ENCODE measurements at places on chromosomes 1 and 21.
A peak's percentile ranks its signal among the peaks of the same experiment; 100 is the strongest.

- peak; percentile 25 for DNase-seq
Measured at GRCh38 chr21:29376556-29376955, 77.8 kb downstream of the BACH1 start.

DNA sequence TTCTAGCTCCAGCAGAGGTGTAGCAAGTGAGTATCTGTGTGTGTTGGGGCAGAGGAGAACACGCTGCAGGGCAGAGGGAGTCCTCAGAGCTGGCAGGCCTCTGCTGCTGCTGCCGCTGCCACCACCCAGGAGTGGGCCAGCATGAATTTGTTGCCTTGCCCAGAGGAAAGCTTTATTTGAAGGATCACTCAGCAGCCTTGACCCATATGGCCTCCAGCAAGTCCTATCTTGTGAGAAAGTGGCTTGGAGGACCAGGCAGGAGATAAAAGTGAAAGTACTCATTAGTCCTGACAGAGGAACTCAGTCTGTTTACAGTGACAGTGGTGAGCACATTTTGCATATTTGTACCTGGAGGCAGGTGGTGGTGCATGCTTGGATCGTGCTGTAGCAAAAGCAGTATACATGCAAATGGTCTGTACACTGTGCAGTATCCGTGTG lies 3.1 kb downstream of the TRAF5 start:
- DNase-seq = no peak

- no peak for DNase-seq
Measured at GRCh38 chr1:22971161-22971560, 1.5 kb downstream of the LACTBL1 start.

GRCh38 chr1:85022700-85023099 lies 25.6 kb downstream of the MCOLN3 start:
- no peak for DNase-seq

DNA sequence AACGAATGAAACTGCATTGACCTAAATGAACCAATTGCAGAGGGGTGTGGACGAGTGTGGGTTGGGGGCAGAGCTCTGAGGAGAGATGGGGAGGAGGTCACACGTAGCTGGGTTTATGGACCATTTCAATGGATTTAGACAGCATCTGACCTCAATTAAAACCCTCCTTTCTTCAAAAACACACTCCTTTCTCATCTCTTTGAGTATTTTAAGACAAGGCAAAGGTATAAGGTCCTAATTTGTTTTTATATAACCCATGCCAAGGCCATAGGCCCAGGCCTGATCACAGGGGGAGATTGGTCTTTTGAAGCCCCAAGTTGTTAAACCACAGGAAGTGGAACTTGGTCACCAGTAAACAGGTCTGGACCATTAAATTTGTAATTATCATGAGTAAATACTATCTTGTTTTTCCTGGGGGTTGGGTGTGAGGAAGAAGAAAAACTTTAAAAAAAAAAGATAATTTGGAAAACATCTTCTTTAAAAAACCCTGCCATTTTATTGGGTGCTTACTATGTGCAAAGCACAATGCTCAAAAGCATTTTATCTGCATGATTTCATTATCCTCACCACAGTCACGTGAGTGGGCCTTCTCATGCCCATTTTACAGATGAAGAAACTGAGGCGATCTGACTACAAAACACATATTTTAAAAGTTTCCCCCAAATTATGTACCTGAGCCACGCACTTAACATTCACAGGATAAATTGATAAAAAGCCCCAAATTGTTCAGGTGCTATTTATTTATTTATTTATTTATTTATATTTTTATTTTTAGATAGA lies 8.9 kb upstream of the INAVA start:
- no peak for DNase-seq

- no peak for DNase-seq
Measured at GRCh38 chr1:109500941-109501381, 7.1 kb downstream of the CYB561D1 start.

- no peak for DNase-seq
Measured at GRCh38 chr1:212634252-212634651, 25.7 kb downstream of the ATF3 start.

DNA sequence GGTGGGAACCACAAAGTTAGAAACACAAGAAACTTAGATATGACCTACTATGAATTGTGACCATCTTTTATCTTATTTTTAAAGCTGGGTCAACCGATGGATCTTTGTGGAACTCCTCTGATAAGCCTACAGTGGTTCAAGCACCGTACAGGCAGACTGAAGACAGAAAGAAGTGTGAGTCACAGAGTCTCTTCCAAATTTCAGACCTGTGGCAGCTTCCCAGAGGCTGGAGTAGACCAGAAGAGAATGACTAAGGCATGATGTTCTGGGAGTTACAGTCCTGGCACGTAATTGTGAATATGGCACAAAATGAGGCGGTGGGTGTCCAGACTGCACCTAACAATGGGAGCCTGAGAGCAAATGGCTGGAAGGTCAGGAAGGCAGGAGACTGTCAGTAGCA lies 70.0 kb downstream of the LMO4 start:
- DNase-seq = no peak

DNA sequence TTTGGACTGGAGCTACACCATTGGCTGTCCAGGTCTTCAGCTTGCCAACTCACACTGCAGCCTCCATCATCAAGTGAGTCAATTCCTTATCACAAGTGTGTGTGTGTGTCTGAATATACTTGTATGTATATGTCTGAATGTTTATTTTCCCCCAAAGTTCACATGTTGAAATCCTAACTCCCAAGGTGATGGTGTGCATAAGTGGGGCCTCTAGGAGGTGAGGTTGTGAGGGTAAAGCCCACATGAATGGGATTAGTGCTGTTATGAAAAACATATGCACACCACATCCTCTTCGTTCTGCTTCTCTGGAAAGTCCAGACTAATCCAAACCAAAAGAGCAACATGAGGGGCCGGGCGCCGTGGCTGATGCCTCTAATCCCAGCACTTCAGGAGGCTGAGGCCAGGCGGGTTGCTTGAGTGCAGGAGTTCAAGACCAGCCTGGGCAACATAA lies 48.7 kb upstream of the LBR start:
- DNase-seq = no peak

- DNase-seq = no peak
Measured at GRCh38 chr1:48181669-48182367, 40.7 kb upstream of the SLC5A9 start.

GRCh38 chr1:244409701-244410100 lies 42.0 kb downstream of the ADSS2 start:
- DNase-seq = no peak

DNA sequence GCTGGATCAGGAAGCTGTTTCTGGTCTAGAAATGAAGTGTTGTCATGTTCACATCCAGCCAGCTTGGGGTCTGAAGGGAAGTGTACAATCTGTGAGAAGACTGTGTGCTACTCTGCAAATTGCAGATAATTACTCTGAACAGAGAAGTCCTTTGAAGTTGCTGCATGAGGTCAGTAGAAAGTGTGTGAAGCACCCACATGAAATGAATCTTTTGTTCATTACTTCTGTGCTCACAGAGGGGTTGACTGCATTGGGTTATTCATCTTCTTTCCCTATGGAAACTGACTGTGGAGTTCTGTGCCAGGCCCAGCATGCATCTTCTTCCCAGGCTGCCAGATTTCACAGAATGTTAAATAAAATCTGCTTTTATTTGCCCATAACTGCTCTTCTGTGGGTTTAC lies 47.1 kb downstream of the CTH start:
- no peak for DNase-seq

- peak; percentile 32 for DNase-seq
Measured at GRCh38 chr1:235642011-235642942, 7.3 kb downstream of the GNG4 start.

GRCh38 chr1:229001467-229002011 lies 266.3 kb downstream of the RHOU start:
- no peak for DNase-seq

GRCh38 chr1:189682591-189682990 lies 795.1 kb downstream of the BRINP3 start:
- DNase-seq = no peak

- no peak for DNase-seq
Measured at GRCh38 chr1:225735252-225736149, 42.1 kb upstream of the SRP9 start.

GRCh38 chr21:21664871-21665270 lies 666.7 kb downstream of the NCAM2 start:
- DNase-seq = no peak

DNA sequence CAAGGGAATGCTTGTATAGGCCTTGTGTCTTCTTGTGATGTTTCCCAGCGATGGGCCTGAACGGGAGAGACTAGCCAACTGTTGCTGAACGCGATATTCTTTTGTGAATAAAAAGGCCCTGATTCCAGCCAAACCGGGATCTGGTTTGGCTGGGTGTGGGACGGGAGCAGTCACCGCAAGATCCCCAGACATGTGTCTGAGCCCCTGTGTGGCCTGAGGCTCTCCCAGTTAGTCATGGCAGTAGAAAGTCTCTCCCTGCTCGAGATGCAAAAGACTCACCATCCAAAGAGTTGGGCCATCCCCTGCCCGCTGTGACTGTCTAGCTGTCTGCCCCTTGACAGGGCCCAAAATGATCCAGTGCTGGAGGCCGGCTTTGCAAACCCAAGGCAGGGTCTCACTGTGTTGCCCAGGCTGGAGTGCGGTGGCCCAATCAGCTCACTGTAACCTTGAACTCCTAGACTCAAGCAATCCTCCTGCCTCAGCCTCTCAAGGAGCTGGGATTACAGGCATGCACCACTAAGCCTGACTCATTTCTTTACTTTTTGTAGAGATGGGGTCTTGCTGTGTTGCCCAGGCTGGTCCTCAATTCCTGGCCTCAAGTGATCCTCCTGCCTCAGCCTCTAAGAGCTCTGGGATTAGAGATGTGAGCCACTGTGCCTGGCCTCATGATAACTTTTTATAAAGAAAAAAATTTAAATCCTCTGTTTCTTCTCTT lies 56.4 kb downstream of the KIF26B start:
- DNase-seq = no peak

GRCh38 chr1:36743286-36744005 lies 260.7 kb upstream of the CSF3R start:
- DNase-seq = no peak

All from stimulated activated CD8-positive, alpha-beta memory T cell treated with anti-CD3 and anti-CD28 coated beads, Interleukin-7, amount 100 ng/mL, for 1 hour (primary cell).